ENCODE measurements at places on chromosomes 2 and 18. TPM values are rescaled to one million over a fixed set of nuclear protein-coding genes. Genes with fewer than 3 reads are reported as not detected.

Gene CRYBA2
- not detected for polyA plus RNA-seq

Gene CXCR4
- 52.8 TPM for polyA plus RNA-seq

Gene ABCG5
- polyA plus RNA-seq = 0.47 TPM

Gene SPP2
- not detected for polyA plus RNA-seq

Gene DES
- polyA plus RNA-seq = 6.8 TPM

Data from right renal pelvis (tissue), 4 donors.